ENCODE measurements at places on chromosomes 6 and 20.

DNA sequence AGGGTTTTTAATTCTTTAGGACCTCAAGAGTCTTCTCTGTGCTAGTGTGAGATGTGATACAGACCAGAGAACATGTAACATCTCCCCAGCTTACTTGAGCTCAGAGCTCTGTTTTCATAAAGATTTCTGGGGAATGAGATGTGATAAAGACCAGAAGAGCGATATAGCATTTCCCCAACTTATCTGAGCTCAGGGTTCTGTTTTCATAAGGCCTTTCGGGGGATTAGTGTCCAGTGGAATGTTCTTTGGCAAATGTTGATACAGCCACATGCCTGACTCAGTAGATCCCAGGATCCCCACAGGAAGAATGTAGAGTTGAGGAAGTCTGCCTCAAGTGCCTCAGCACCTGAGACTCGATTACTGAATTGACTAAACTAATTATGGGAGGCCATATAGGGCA is 18.7 kb upstream of the TOP1 start:
- no peak for DNase-seq

GRCh38 chr20:56223352-56223751 is 25.2 kb upstream of the MC3R start:
- DNase-seq, result no peak

GRCh38 chr20:46331611-46332361 is 23.5 kb upstream of the CDH22 start:
- DNase-seq, result no peak

- no peak for DNase-seq
These were observed 14.3 kb upstream of the LAMP5 start for GRCh38 chr20:9500121-9500520.

GRCh38 chr20:41304424-41305079 is 13.0 kb downstream of the ZHX3 start:
- no peak for DNase-seq

GRCh38 chr20:41063442-41063841 is 34.8 kb downstream of the TOP1 start:
- DNase-seq, result no peak

GRCh38 chr6:158697811-158698210 is 48.0 kb downstream of the SYTL3 start:
- no peak for DNase-seq

- no peak for DNase-seq
These were observed 1.4 kb downstream of the MC3R start for GRCh38 chr20:56249956-56250355.

GRCh38 chr20:53847139-53847836 is 223.1 kb downstream of the BCAS1 start:
- DNase-seq, result no peak

DNA sequence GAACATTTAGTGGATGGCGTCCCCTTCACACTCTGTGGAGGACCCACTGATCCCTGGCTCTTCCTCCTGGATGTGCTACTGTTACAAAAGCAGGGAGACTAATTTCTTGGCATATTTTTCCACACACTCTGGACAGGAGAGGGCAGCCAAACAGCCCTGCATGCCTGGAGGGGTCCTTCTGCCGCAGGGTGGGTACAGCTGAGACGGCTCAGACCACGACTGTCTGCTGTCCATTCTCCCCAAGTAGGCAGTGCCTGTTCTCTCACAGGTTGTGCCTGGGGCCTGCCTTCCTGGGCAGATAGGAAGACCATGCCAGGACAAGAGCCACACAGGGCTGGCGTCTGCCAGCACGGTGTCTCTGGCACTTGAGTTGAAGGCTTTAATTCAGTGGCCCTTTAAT is 260.1 kb downstream of the FOXC1 start:
- DNase-seq, result no peak

GRCh38 chr20:1210501-1210900 is 7.2 kb downstream of the C20orf202 start:
- DNase-seq, result no peak

DNA sequence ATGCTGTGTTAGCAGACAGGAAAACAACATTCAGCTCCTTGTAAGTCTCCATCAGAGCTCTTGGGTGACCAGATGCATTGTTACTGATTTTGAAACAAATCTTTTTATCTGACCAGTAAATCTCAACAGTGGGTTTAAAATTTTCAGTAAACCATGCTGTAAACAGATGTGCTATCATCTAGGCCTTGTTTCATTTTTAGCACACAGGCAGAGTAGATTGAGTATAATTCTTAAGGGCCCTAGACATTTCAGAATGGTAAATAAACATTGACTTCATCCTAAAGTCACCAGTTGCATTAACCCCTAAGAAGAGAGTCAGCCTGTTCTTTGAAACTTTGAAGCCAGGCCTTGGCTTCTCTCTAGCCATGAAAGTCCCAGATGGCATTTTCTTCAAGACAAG is 237.2 kb upstream of the BMP2 start:
- DNase-seq, result no peak

GRCh38 chr6:37104824-37105147 is 65.2 kb upstream of the PIM1 start:
- DNase-seq, result no peak

DNA sequence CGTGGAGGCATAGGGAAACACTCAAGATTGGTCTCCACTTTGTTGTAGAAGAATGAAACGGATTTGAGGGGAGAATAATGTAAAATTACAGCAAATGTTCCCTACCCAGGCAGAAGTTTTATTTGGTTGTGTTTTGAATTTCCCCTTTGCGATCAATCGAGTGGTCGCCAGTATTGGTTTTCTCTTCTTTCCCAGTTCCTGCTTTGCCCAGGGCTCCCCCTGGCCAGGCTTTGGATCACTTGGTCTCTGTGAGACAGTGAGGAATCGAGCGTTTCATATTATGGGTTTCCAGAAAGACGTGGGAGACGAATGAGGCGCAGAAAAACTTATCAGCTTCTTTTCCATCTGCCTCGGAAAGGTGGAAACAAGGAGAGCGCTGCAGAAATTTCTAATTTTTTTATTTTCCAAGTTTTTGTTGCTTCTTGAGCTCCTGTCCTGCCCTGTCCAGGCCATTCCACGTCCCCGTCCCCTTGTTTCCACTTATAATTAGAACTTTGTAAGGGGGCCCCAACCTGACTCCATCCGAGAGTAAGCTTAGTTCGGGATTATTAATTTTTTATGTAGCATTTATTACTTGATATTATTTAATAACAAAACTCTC is 7.5 kb upstream of the TBX18 start:
- DNase-seq, result no peak

DNA sequence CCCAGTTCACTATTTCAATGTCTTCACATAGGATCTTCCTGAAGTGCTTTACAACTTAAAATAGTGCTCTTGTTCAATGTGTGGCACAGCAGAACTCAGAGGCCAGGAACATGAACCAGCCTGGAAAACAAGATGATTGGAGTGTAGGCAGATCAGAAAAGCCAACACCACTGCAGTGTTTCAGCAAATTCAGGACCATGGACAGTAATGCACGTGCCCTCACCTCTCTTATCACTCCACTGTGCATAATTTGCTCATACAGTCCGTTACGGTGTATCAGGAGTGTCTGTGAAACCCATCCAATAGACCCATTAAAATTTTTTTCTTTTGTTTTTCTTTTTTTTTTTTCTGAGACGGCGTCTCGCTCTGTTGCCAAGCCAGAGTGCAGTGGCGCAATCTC is 27.6 kb upstream of the HACE1 start:
- no peak for DNase-seq

DNA sequence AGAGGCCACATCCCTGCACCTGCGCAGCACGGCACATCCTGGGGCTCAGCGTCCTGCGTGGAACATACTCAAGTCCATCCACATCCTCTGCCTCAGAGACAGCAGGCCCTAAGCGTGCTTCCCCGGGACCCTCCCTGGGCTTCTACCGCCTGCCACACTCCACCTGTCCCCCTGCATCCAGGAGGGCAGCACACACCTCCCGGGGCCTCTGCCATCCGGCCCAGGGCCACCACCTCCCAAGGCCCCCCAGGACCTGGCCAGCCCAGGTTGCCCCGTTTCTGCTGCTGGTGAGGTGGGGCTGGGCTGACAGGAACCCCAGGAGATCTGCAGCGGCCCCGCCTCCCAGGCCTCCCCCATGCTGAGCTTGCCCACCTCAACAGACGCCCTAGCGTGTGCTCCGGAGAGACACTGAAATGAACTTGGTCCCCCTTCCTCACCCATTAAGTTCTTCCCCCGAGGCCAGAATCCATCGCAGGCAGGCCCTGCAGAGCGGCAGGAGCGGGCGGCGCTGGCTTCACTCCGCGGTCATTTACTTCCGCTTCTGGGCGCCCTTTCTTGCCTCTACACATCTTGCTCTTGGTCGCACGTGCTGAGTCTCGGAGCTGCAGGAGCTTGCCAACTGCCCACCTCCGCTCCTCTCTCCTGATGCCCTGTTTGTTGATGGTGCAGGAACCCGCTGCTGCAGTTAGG is 235.3 kb downstream of the TAF4 start:
- DNase-seq, result no peak

- no peak for DNase-seq
These were observed 166.0 kb downstream of the ARHGAP18 start for GRCh38 chr6:129543981-129544380.

- DNase-seq, result no peak
These were observed 229.4 kb downstream of the TBC1D7 start for GRCh38 chr6:13098793-13099570.

GRCh38 chr20:22526512-22527012 is 57.8 kb downstream of the FOXA2 start:
- DNase-seq, result no peak

- DNase-seq, result no peak
These were observed 41.9 kb upstream of the CALHM6 start for GRCh38 chr6:116419069-116419786.

- DNase-seq, result no peak
These were observed 39.6 kb downstream of the FAM217A start for GRCh38 chr6:4039348-4039747.

GRCh38 chr6:42787063-42787472 is 5.2 kb downstream of the BICRAL start:
- DNase-seq, result no peak

GRCh38 chr6:21666201-21666691 is 72.7 kb downstream of the SOX4 start:
- DNase-seq, result no peak

GRCh38 chr6:127514773-127515227 is 4.3 kb downstream of the MTCL3 start:
- DNase-seq, result no peak

GRCh38 chr6:48389146-48390043 is 278.4 kb upstream of the PTCHD4 start:
- no peak for DNase-seq

GRCh38 chr6:8082954-8083858 is 19.0 kb upstream of the BLOC1S5 start:
- DNase-seq, result no peak

DNA sequence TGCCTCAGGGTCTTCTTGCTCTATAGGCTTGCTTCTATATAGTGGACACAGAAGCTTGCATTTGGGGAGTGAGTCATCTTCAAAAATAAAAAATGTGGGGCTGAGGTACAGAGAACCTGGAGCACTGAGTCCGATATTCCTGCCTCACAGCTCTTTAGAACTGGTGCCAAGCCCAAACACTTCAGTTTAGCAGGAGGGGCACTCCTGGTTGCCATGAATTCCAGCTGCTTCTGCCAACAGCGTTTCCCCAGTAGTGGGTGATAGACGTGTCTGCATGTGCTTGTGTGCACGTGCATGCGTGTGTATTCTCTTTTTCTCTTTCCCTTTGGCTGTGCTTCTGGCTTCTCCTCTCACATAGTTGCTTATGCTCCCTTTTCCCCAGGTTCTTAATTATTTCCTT is 11.9 kb downstream of the DNPH1 start:
- no peak for DNase-seq

DNA sequence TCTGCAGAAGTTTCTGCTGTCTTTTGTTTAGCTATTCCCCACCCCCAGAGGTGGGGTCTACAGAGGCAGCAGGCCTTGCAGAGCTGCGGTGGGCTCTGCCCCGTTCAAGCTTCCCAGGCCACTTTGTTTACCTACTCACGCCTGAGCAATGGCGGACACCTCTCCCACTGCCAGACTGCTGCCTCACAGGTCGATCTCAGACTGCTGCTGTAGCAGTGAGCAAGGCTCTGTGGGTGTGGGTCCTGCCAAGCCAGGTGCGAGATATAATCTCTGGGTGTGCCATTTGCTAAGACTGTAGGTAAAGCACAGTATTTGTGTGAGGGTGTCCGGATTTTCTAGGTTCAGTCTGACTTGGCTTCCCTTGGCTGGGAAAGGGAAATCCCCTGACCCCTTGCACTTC is 23.6 kb upstream of the ZNF337 start:
- no peak for DNase-seq
